ENCODE measurements at places on chromosomes 5 and 9. TPM values are rescaled to one million over a fixed set of nuclear protein-coding genes. Genes with fewer than 3 reads are reported as not detected.

The THOC3 gene
- 51.3 TPM for total RNA-seq

The SH3GLB2 gene
- 52.7 TPM for total RNA-seq

The NR4A3 gene
- 5.1 TPM for total RNA-seq

The TCF7 gene
- 5.4 TPM for total RNA-seq

The CCDC69 gene
- total RNA-seq = 3.8 TPM

The SLC45A2 gene
- total RNA-seq = 6.4 TPM

The DDX4 gene
- not detected for total RNA-seq

The RANBP3L gene
- total RNA-seq = 2.0 TPM

The PRDM9 gene
- not detected for total RNA-seq

The MARVELD2 gene
- 4.1 TPM for total RNA-seq

The TLR4 gene
- total RNA-seq = 12.6 TPM

The TRIM36 gene
- total RNA-seq = 32.7 TPM

The RASGEF1C gene
- total RNA-seq = 6.5 TPM

The LRRC70 gene
- 13.7 TPM for total RNA-seq

The GRIN1 gene
- 12.7 TPM for total RNA-seq

The CA9 gene
- 0.88 TPM for total RNA-seq

The CCNO gene
- 0.27 TPM for total RNA-seq

The CNOT8 gene
- total RNA-seq = 99.5 TPM

The PTGR1 gene
- total RNA-seq = 44.8 TPM

The ZFP37 gene
- total RNA-seq = 22.7 TPM

The FBXL7 gene
- 19.1 TPM for total RNA-seq

The SAXO1 gene
- 0.05 TPM for total RNA-seq

The CAVIN4 gene
- total RNA-seq = 31.4 TPM

The ZNF366 gene
- total RNA-seq = 2.5 TPM

The STPG3 gene
- not detected for total RNA-seq

The TXNDC8 gene
- not detected for total RNA-seq

The PCDHA9 gene
- 4.6 TPM for total RNA-seq

The PAEP gene
- total RNA-seq = not detected

The DMGDH gene
- 3.5 TPM for total RNA-seq

The FAXDC2 gene
- 23.8 TPM for total RNA-seq

The HMMR gene
- total RNA-seq = 8.6 TPM

The PCDHB2 gene
- total RNA-seq = 8.3 TPM

The RANBP17 gene
- total RNA-seq = 62.1 TPM

The SOHLH1 gene
- total RNA-seq = 0.99 TPM

The TBC1D9B gene
- total RNA-seq = 62.9 TPM

The TMEM232 gene
- total RNA-seq = 11.8 TPM

The KIF3A gene
- 49.0 TPM for total RNA-seq

The TAF11L5 gene
- not detected for total RNA-seq

The CDKN2A gene
- 0.82 TPM for total RNA-seq

The IFNK gene
- total RNA-seq = not detected

The PCDHA12 gene
- 5.1 TPM for total RNA-seq

The SLC22A4 gene
- 4.0 TPM for total RNA-seq

The OBP2A gene
- total RNA-seq = not detected

The MAP1B gene
- total RNA-seq = 748 TPM

The SPATA6L gene
- total RNA-seq = 4.7 TPM

The TNFSF8 gene
- 0.16 TPM for total RNA-seq

The RABGAP1 gene
- 106 TPM for total RNA-seq

The CDC20B gene
- total RNA-seq = 0.38 TPM

The EGFLAM gene
- 75.3 TPM for total RNA-seq
